NCI-H446 (cell line): ENCODE measurements at places on chromosomes 7 and 10.

GRCh38 chr7:44081266-44081748 lies 1.0 kb downstream of the POLM start:
- DNase-seq: no peak

- DNase-seq: no peak
Observed at GRCh38 chr7:87564296-87564963, 36.3 kb downstream of the ABCB1 start.

DNA sequence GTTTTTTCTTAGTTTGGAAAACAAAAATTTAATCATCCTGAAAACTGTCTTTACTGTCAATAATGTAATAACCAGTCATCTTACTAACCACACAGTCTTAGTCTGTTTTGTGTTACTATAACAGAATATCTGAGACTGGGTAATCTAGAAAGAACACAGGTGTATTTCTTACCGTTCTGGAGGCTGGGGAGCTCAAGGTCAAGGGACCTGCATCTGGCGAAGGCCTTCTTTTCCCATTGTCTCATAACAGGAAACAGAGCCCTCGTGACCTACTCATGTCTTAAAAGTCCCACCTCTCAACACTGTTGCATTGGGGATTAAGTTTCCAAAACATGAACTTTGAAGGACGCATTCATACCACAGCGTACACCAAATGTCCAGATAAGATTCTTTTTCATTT lies 932.3 kb downstream of the CNTNAP2 start:
- no peak for DNase-seq

GRCh38 chr7:117269417-117269816 lies 53.4 kb downstream of the WNT2 start:
- DNase-seq: no peak

DNA sequence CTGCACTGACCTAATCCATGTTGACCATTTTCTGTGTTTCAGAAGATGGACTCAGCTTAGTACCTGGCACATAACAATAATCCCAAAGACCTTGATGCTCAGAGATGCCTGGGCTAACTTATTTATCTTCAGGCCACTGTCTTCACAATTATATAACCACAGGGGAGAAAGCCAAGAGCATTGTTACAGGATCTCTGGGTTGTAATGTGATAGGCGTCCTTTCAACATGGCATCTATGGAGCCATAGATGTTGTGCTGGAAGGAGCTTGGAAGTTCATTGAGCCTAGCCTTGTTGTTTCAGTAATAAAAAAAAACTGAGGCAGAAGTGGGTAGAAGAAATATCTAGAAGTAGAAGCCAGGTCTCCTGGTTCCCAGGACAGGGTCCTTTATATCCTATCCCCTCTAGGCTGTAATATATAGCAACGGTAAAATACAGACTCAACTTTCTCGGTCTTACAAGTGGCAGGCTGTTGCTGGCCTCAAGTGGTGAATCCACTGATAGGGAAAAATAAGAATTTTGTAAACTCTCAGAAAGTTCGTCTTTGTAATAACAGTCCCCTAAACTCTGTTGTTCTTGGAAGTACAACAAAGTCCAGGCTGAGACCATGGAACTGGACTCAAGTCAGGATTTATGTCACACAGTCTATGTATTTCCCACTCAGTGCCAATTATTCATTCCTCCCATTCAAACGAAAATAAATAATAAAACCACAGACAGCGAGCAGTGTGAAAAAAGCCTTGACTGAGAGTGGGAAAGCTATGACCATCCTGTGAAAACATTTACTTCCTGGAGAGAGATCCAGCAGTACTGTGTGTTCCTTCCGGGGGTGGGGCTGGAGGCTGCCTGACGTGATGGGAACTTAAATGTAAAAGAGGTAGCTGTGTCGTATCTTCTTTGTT lies 277.6 kb downstream of the REEP3 start:
- no peak for DNase-seq

DNA sequence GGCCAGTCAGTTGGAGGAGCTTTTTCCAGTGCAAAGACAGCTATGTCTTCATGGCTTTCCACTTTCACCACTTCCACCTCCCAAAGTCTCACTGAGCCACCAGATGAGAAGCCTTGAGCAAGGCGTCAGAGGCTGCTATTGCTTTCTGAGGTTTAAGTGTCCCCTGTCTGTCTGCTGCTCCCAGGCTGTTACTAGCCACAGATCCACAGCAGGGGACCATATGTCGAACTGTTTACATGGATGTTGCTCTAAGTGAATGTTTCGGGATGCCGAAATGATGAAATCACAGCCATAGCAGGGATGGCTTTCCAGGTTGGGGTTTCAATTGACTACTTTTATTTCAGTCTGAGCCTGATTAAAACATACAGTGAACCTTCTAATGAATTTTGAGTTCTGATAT lies 88.5 kb downstream of the AVL9 start:
- DNase-seq: peak; percentile 39

- no peak for DNase-seq
Observed at GRCh38 chr10:27944005-27944404, 54.9 kb downstream of the ODAD2 start.

DNA sequence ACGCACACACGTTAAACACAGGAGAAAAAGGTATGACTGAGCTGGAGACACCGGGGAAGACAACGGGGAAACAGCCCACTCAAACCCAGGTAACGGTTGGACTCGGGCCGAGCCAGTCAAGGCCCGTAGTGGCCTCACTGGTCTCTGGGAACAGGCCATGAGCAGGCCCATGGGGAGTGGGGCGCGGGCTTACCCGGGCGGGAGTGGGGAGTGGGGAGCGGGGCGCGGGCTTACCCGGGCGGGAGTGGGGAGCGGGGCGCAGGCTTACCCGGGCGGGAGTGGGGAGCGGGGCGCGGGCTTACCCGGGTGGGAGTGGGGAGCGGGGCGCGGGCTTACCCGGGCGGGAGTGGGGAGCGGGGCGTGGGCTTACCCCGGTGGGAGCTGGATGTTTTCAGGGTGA lies 11.5 kb downstream of the INTS1 start:
- no peak for DNase-seq

DNA sequence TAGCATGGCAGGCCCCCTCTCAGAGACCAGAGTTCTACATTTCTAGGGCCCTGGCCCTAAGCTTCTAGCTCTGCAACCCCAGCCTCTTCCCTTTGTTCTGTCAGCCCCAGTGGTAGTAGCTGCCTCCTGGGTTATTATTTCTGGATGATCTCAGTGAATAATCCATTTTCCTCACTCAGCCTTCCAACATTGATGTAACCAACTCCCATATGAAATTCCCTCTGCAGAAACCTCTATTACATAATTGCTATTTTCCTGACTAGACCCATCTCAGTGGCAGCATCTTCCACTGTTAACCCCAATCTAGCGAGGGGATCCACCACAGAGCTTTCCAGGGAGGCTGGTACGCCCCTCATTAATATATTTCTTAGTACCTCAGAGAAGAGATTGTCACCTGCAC lies 49.8 kb downstream of the FHIP2A start:
- no peak for DNase-seq

DNA sequence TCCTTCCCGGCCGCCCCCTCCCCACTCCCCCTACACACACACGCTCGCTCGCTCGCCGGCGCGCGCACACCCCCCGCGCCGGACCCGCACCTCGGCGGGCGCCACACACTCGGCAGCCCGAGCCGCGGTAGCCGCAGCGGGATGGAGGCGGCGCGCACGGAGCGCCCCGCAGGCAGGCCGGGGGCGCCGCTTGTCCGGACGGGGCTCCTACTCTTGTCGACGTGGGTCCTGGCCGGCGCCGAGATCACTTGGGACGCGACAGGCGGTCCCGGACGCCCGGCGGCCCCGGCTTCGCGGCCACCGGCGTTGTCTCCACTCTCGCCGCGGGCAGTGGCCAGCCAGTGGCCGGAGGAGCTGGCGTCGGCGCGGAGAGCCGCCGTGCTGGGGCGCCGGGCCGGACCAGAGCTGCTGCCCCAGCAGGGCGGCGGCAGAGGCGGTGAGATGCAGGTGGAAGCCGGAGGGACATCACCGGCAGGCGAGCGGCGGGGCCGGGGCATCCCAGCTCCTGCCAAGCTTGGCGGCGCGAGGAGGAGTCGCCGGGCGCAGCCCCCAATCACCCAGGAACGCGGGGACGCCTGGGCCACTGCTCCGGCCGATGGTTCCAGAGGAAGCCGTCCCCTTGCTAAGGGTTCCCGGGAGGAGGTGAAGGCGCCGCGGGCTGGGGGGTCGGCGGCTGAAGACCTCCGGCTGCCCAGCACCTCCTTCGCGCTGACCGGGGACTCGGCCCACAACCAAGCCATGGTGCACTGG lies at the start of gene SORCS3:
TSS of gene SORCS3 (plus strand) at position 104 of the 750 bp plus-strand sequence.
- DNase-seq: no peak

DNA sequence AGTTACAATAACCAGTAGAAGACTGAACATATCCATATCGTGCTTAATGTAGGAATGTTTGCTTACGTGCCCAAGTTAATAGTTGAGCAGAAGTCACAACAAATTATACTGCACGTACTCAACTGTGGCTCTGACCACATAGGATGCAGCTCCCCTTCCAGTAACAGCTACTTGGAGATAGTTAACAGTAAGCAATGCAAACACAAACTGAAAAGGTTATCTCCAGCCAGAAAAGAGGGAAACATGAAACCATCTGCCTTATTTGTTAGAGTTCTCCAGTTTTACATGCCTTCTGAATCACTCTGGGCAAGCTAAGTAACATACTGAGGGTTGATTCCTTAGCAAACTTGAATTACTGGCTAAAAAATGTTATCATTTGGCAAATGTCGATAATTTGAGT lies 9.8 kb downstream of the DHX32 start:
- no peak for DNase-seq

DNA sequence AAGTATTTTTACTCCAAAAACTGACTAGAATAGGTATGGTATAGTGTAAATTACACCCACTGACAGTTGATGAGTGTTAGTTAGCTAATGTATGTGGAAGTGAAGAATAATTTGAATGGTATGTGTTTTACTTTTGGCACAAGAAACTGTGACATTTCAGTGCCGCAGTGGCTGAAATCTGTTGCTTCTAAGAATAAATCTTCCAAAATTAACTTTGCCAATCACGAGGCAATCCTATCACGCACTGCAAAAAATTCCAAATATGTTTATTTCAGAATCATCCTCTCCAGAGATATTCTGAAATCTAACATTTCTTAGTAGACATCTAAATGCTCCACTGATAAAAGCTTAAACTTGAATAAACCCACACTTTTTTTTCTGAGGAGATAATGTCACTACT lies 61.2 kb downstream of the PCLO start:
- DNase-seq: no peak

GRCh38 chr7:4603843-4604231 lies 78.3 kb upstream of the FOXK1 start:
- no peak for DNase-seq

DNA sequence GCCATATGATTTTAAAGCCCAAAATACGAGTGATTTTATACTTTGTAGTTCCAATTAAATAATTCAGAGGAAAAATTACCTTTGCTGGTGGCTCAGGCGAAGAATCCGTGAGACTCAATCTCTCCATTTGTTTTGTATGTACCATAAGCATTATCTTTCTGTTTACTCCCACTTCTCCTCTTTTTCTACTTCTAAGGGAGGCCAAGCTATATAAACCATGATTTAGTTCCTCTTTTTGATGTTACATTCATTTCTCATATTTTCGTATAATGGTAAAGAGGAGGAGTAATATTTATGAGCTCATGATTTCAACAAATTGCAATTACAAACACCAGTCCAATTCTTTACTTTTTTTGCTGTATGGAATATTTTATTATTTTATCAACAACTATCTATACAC lies 50.6 kb upstream of the TES start:
- no peak for DNase-seq

GRCh38 chr10:14153570-14154055 lies 177.1 kb downstream of the FRMD4A start:
- no peak for DNase-seq

- DNase-seq: no peak
Observed at GRCh38 chr7:123787220-123788007, 38.6 kb upstream of the WASL start.

GRCh38 chr7:147639037-147639436 lies 951.5 kb upstream of the C7orf33 start:
- no peak for DNase-seq

DNA sequence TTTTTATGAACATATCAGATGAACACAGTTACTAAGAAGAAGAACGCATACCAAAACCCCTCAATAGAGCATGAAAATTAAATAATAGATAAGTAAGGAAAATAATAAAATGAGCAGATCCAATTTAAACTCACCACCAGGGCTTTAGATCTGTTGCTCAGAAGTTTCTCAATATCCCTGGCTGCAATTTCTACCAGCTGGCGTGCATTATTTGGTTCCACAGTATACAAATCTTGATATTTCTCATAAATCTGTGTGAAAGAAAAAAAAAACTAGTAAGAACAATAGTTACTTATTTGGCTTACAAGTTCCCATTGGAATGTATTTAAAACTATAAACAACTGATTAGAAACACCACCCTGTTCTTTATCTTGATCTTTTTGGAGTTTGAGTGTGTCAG lies 108.6 kb downstream of the CACNA2D1 start:
- DNase-seq: no peak

DNA sequence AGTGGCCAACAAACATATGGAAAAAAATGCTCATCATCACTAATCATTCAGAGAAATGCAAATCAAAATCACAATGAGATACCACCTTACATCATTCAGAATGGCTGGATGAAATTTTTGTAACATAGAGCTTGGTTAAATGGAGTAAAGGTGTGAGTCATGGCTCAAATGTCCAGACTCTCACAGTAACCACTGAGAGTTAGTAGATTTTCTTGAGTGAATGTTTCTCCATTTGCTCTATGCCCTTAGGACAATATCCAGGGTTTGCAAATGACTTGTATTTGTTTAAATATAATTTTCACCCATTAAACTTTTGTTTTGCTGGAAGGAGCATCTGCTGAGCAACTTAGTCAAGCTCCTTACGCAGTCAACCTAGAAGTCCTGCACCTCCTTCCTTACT lies 967.2 kb downstream of the XPNPEP1 start:
- DNase-seq: no peak

DNA sequence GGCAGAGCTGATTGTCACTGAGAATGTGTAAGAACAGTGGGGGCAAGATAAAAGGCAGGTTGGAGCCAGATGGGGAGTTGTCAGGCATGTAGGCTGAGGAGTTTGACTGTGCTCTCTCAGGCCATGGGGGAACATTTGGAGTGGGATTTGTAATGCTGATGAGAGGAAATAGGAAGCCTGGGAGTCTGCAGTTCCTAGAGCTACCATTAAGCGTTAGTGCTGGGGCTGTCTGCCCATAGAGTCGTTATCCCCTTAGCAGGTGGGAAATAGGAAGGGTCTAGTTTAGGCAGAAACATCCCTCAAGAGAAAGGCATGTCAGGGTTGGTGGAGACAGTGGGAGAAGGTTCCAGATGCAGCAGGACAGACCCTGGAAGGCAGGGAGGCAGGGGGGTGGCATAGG lies 75.5 kb downstream of the RPS24 start:
- DNase-seq: no peak

DNA sequence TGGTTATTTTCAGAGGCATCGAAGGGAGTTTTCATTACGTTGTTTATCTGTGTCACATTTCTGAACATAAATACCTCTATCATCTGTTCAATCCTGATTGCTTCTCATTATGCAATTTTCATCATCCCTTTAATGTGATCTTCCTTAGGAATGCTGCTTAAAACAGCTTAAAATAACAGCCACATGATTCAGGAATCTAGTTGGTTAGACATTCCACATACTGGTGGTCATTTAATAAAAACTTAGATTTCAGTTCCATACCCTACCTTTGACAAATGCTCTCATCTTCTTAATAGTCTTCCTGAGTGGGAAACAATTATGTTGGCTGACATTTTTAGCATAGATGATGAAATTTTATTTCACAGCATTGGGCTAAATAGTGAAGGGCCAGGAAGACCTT lies 191.3 kb upstream of the CDCA7L start:
- DNase-seq: no peak
